NCI-H460 (cell line): ENCODE measurements at places on chromosomes 3 and 15. TPM values are rescaled to one million over a fixed set of nuclear protein-coding genes. Genes with fewer than 3 reads are reported as not detected.

- DNase-seq: no peak
Observed at GRCh38 chr3:196654735-196655090, 15.2 kb downstream of the NRROS start.

DNA sequence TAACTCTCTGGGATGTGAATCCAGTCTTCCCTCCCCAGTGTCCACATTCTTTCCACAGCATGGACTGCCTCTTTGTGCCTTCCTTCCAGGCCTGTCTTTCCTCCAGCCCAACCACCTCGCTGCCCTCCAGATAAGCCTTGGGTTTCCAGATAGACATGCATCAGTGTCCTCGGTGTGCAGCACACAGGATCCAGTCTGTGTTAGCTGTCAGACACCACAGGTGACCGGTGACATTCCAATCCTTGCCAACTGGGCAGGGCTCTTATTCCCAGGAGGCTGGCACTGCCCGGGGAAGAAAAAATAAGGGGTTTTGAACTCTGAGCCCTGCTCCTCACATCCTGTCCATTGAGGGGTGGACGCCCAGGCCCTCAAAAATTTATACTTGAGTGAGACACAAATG is 6.0 kb upstream of the SLC6A1 start:
- DNase-seq: no peak

DNA sequence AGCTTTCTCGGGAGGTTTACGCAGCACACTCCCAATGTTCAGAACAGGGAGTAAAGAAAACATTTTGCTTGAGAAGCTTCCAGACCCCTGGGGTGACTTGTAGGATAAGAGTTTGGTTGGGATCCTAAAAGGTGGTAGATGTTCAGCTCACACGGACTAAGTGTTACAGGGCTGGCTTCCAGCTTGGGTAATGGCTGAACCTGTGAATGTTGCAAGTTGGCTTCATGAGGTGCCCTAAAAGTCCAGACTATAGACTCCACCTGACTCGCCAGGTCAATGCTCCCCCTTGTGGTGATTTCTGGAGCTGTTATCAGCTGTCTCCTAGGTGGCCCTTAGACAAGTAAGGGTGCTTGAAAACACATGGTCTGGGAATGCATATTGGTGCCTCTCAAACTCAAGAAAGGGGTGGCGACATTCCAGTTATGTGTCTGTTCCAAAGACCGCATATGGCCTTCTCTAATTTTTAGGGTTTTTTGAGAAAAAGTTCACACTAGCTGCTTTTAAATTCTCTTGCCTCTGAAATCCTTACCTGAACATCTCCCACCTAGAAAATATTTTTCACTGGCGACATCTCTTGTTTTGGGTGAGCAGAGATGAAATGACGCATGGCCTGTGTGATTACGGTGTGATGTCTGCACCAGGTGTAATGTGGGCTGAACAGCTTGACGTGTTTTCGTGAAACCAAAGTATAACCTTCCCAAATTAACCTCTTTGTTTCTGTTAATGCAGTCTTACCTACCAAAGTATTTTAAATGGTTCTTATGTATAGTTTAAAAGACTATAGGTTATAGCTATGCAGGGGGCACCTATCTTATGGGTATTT is 175.7 kb upstream of the KBTBD8 start:
- peak; percentile 39 for DNase-seq

CFAP161 gene
- total RNA-seq: not detected in 2 replicates

GRCh38 chr3:43695443-43695842 is 4.7 kb downstream of the ABHD5 start:
- no peak for DNase-seq

EXD1 gene
- total RNA-seq: not detected in 2 replicates
